ENCODE measurements at places on chromosomes 4 and X.

DNA sequence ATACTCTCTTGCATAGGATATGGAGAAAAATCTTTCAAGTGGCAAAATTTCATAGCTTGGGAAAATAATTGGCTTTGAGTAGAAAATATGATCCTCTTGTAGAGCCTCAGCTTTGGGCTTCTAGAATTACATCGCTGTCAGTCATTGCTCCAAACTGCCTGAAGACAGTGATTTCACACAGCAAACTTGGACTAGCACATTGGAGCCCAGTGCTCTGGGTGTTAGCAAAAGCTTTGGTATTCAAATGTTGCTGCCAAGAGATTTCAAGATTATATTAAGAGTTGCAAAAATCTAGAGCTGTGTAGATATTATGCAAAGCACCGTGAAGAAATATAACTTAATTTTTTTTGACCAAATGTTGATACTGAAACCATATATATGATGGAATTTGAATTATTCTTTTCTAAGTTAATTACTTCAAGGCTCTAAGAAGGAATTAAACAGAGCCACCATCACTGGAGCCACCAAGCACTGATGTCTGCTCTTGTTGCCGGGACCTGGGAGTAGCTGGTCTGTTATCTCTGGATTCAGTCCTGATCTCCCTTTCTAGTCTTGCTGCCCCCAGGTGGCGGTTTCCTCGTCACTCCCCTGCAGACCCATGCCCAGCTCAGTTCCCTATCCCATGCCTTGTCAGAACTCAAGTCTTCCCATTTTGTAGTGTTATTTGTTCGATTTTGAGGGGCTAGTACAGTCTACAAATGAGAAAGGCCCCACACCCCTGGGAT is 260.7 kb upstream of the SFRP2 start:
- DNase-seq = no peak

DNA sequence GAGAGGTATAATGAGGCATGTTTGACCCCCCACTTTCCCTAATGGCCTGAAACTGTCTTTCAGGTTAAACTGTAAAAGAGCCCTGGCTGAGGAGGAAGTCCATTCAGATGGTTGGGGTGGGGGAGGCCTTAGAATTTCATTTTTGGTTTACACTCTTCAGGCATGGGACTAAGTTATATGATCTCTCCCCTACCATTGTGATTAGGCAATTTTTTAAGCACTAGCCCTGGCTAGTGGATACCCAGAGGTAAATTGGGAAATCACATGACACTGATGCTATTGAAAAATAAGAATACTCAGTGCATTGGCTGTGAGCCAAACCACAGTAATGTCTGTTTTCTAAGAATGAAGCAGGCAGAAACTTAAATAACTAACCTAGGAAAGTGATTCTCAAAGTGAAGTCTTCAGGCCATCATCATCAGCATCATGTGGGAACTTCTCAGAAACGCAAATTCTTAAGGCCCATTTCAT is 149.7 kb downstream of the RRAGB start:
- peak; percentile 8 for DNase-seq

GRCh38 chrX:40098264-40099054 is 701 bp upstream of the BCOR start:
- DNase-seq = peak; percentile 61

- DNase-seq = no peak
Observed at GRCh38 chr4:23805450-23805851, 84.4 kb downstream of the PPARGC1A start.

- DNase-seq = peak; percentile 65
Observed at GRCh38 chrX:48696909-48697727, 584 bp downstream of the SUV39H1 start.

- DNase-seq = no peak
Observed at GRCh38 chr4:183105092-183105491, 6.0 kb downstream of the WWC2 start.

DNA sequence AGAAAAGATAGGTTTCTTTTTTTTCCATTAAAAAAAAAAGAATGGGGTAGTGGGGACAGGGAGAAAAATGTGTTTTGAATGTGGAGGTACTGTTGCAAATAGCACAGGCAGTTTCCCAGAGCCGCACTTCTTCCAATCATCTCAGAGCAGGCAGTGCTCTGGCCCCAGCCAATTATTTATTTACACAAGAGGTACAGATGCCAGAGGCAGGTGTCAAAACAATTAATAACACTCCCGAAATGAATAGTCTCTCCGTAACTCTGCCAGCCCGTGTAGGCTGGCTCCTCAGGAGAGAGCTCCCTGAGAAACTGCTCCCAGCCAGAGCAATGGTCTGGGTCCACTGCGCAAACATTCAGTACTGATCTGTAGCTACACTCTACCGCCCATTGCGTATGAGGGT is 130.8 kb upstream of the IL1RAPL2 start:
- no peak for DNase-seq

DNA sequence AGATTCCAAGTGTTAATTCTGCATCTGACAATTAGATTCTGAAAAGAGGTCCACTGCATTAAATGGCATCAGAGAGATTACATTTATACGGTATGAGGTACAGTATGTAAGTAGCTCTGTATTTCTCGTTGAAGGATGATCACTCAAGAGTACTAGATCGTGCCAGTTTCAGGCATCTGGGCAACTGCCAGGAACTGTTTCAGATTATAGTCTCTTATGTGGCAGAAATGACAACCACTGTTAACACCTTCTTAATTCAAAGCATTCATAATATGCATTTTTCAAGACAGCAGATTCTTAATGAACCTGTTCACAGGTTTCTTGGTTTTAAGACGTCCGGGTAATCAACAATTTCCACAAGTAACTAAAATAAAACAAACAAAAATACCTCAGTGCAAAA is 1.6 kb downstream of the ANKRD50 start:
- DNase-seq = no peak

DNA sequence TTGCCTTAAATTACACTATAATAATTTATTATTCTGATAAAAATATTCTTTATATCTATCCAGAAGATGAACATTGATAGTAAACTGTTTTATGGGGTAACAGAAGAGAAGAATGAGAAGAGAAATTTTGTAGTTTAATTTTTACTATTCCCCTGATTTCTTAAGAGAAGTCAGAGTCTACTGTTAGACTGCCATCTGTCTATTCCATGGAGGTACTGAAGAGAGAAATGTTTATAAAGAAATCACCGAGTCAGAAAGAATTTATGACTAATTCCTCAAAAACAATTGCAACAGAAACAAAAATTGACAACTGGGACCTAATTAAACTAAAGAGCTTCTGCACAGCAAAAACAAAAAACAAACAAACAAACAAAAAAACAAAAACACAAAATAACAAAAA is 149.9 kb downstream of the FGF16 start:
- no peak for DNase-seq

GRCh38 chrX:77768787-77769186 is 17.2 kb downstream of the ATRX start:
- DNase-seq = no peak

- DNase-seq = no peak
Observed at GRCh38 chr4:6204871-6205566, 4.7 kb upstream of the JAKMIP1 start.

DNA sequence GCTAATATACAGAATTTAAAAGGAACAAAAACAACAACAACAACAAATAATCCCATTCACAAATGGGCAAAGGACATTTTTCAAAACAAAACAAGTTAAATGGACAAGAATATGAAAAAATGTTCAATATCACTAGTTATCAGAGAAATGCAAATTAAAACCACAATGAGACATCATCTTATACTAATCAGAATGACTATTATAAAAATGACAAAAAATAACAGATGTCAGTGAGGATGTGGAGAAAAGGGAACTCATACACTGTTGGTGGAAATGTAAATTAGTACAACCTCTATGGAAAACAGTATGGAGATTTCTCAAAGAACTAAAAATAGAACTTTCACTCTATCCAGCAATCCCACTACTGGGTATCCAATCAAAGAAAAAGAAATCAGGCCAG is 92.6 kb downstream of the KIT start:
- DNase-seq = no peak

DNA sequence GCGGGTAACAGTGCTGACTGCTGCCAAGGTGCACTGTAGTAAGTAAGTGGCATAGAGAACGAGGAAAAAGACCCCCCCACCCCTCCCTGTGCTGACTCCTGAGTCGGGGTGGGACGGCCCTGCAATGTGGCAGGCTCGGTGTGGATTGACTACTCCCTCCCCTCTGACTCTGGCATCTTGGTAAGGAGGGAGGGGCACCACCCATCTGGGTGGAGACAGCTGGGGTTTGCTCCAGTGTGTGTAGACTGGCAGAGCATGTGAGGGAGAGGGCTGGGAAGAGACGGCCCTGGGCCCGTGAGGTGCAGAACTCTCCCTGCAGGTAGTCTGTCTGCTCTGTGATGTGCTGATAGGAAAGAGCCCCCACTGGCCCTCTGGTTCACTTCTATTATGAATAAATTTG is 31.0 kb downstream of the NSG1 start:
- DNase-seq = no peak

DNA sequence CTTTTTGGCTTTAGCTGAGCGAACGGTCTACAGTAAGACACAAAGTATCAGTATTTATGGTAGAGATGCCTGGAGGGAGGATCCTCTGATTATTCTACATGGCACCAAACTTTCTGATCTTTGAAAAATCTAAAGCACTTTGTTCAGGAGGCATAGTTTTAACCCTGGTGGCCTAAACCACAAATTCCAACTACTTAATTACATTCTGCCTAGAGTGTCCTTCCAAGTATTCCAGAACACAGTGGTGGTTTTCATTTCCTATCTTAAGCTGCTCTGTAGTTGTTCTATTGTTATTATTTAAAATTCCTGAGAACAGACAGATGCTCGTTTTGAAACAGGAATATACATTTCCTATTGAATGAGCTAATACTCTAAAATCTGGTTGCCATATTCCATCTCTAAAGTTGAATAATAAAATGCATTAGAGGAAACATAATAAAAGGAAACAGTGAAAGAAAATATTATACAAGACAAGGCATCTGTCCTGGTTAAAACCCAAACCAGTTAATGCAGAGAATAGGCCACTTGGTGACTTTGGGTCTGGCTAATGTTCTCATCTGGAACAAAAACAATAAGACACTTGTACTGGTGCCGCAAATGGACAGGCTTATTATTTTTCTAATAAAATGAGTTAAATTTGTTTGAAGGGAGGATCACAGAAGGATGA is 657.4 kb downstream of the SPRY1 start:
- no peak for DNase-seq

- no peak for DNase-seq
Observed at GRCh38 chrX:40853004-40853815, 117.9 kb upstream of the MED14 start.

All from GM20000 (cell line).